ENCODE measurements at places on chromosomes 11 and 22. TPM values are rescaled to one million over a fixed set of nuclear protein-coding genes. Genes with fewer than 3 reads are reported as not detected.

DNA sequence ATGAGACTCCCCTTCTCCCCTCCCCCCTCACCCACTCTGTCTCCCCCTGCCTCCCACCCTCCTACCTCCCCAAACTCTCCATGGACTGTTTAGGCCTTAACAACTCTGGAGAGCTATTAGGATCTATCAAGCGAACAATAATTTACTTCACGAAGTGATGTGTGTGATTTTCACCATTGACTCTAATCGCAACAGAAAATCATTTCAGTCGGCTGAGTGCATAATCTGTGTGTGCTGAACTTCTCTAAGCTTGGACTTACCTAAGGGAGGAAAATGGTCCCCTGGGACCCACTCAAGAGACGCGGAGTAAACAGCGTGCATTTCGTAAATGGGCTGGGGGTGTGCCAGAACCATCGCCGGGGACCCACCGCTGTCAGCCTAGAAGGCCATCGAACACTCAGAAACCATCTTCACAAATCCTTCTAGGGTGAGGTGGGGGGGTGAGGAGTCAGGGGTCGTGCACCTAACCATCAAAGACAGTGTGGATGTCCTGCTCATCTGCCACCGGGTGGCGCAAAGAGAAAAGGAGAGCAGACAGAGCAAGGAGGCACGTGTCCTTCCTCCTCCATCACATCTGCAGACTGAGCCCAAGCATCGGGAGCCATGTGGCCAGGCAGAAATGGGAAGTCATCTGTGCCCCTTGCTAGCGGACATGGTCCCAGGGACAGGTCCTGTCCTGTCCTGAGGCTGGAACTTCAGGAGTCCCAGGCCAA lies 62.1 kb upstream of the NUP50 start:
- H3K27ac ChIP-seq, result no peak overlapping the region
- DNase-seq, result peak; percentile 85
- no peaks in the 10 kb centered on the region for H3K36me3 ChIP-seq
- H3K4me1 ChIP-seq, result no peaks in the 10 kb centered on the region
- H3K27me3 ChIP-seq, result no peaks in the 10 kb centered on the region
- no peak overlapping the region for H3K4me3 ChIP-seq

CDC42BPG gene
- 24.9 TPM for total RNA-seq

- no peak overlapping the region for H3K4me3 ChIP-seq
- DNase-seq, result no peak
- no peaks in the 10 kb centered on the region for H3K27me3 ChIP-seq
- H3K27ac ChIP-seq, result no peak overlapping the region
- H3K36me3 ChIP-seq, result no peaks in the 10 kb centered on the region
- no peaks in the 10 kb centered on the region for H3K4me1 ChIP-seq
Measured at GRCh38 chr22:29712119-29712518, 7.7 kb upstream of the CABP7 start.

DNA sequence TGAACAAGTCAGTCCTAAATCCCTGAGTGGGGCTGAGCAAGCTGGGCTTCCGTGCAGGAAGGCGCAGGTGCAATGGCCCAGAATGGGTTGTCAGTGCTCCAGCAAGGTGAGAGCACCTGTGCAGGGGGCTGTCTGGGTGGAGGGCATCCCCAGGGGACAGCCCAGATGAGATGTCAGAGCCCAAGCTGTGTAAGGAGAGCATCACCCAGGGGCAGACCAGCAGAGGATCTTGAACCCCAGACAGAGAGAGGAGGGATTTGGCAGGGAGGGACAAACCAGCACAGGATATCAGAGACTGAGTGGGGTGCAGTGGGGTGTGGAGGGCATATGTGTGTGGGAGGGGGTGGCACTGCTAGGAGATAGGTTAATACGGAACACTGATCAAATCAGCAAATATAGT lies 114.9 kb upstream of the TMEM45B start:
- no peak overlapping the region for H3K4me3 ChIP-seq
- H3K36me3 ChIP-seq, result no peaks in the 10 kb centered on the region
- no peaks in the 10 kb centered on the region for H3K4me1 ChIP-seq

- no peaks in the 10 kb centered on the region for H3K27me3 ChIP-seq
- DNase-seq, result no peak
- no peaks in the 10 kb centered on the region for H3K4me1 ChIP-seq
- no peak overlapping the region for H3K4me3 ChIP-seq
Measured at GRCh38 chr11:92061456-92062062, 163.1 kb upstream of the FAT3 start.

GRCh38 chr11:81840380-81840779 lies 893.3 kb downstream of the FAM181B start:
- H3K4me1 ChIP-seq, result no peaks in the 10 kb centered on the region
- no peak overlapping the region for H3K4me3 ChIP-seq
- no peaks in the 10 kb centered on the region for H3K27me3 ChIP-seq
- no peak overlapping the region for H3K27ac ChIP-seq

SLC25A18 gene
- total RNA-seq, result 2.3 TPM

TEX54 gene
- 1.2 TPM for total RNA-seq

DNA sequence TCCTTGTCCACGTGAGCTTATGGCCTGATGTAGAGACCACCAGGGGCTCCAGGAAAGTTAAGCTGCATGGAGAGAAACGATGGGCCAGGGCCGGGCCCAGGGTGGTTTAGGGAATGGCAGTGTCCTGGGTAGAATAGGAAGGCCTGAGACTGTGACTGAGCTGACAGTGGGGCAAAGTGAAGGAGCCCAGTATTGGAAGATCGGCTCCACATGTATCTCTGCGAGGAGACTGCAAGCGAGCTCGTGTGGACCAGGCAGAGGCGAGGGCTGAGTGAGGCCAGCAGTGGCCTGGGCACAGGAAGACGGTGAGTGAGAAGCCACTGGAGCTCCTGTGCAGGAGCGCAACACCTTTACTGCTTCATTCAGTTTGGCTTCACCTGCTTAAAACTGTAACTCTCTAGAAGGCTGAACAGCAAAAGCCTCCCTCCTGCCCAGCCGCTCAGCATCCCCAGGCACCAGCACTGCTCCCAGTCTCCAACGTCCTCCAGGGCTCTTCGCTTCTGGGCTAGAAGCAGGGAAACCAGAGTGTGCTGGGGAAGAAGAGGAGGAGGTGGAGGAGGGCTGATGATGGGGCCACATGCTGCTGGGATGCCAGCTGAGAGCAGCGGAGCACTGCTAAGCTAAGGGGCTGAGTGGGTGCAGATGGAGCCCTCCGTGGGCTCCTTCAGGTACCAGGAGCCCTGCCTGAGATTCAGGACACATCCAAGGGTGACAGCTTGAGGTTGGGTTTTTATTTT lies 13.5 kb downstream of the TCIRG1 start:
- DNase-seq, result peak; percentile 32
- peaks cover 30% of the 10 kb centered on the region for H3K36me3 ChIP-seq
- no peaks in the 10 kb centered on the region for H3K4me1 ChIP-seq

TSGA10IP gene
- total RNA-seq, result 3.1 TPM

GUCY1A2 gene
- total RNA-seq, result 0.55 TPM

OTOG gene
- total RNA-seq, result 0.86 TPM

GRCh38 chr11:84236436-84236835 lies 950.3 kb upstream of the CCDC90B start:
- no peaks in the 10 kb centered on the region for H3K27me3 ChIP-seq
- H3K4me1 ChIP-seq, result peaks cover 1% of the 10 kb centered on the region
- no peak for DNase-seq
- H3K27ac ChIP-seq, result no peak overlapping the region
- H3K4me3 ChIP-seq, result no peak overlapping the region
- H3K36me3 ChIP-seq, result no peaks in the 10 kb centered on the region

CHADL gene
- 1.3 TPM for total RNA-seq

PGA5 gene
- 0.33 TPM for total RNA-seq

All from H9 (cell line).